ENCODE measurements at places on chromosomes 12 and 14.

DNA sequence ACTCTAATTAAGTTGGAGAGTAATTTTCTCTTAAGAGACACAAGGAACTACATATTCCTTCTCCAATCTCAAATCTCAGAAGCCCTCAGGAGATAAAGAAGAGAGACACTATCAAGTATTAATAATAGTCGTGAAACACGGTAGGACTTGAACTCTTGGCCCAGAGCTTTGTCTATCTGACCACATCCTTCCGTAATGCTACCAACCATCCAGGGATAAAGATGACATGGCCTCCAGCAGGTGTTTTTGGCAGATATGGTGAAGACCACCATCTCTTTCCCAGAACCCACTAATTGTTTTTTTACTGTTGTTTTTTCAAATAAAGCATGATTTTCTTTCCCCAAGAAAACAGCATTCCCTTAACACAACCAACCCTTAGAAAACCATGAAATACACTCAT, 3.4 kb downstream of the ZNF384 start:
- DNase-seq = no peak

GRCh38 chr12:41277946-41278267, 89.8 kb downstream of the PDZRN4 start:
- DNase-seq = no peak

DNA sequence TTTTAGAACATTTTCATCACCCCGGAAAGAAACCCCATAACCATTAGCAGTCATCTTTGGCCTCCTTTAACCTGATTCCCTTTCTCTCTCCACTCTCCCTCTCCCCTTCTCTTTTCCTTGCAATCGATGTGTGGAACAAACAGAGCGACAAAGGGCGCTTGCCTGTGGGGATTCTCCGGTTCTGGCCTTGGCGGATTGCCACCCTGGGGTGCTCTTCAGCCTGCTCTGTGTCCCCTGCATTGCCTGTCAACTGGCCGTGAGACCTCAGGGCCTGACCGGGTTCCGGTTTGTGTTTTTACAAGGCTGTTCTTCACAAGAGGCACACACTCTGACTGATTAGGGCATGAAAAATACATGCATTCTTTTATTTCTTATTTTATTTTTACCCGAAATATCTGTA, 27.8 kb downstream of the LRTM2 start:
- DNase-seq = no peak

- DNase-seq = no peak
Observed at GRCh38 chr12:114401328-114402083, 4.4 kb downstream of the TBX5 start.

DNA sequence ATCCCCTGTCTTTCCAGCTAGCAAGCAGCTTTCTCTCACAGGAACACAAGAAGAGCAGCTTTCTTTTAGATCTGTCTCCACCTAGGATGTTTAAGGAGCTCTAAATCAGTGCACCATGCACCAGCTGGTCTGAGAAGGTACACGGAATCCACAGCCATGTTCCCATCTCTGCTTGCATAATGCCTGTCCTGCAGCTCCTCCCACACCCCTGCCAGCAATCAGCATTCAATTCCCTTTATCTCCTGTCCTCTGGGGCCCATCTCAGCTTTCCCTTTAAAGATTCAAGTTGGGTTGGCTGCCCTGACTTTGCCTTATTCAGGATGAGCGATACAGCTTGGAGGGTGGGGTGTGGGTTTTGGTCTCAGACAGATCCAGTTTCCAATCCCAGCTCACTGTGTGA, 826.3 kb downstream of the BCL11B start:
- DNase-seq = no peak

DNA sequence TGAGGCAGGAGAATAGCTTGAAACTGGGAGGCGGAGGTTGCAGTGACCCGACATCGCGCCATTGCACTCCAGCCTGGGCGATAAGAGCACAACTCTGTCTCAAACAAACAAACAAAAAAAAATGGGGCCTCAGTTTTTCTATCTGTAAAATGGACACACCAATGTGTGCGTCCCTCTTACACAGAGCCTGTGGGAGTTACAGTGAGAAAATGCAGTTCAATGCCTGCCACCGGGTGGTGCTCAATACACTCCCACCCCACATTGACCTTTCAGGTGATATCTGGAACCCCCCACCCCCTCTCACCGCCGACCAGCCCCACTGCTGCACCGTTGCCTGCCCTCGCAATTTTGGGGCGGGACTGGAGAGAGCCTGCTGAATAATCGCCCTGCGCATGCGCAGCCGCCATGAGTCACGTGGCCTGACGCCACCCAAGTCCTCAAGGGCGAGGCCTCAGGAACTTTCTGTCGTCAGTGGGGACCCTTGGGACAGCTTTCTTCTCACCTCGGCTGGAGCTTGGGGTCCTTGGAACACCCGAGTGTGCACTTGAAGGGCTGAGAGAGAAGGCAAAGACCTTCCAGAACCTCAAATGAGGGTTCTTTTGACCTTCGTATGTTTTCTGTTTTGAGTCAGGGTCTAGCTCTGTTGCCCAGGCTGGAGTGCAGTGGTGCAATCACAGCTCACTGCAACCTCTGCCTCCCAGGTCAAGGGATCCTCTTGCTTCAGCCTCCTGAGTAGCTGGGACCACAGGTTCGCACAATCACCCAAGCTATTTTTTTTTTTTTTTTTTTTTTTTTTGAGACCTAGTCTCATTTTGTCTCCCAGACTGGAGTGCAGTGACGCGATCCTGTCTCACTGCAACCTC, 14.6 kb upstream of the CABP1 start:
- DNase-seq = no peak

GRCh38 chr14:70888681-70889175, 18.5 kb upstream of the PCNX1 start:
- DNase-seq = no peak

DNA sequence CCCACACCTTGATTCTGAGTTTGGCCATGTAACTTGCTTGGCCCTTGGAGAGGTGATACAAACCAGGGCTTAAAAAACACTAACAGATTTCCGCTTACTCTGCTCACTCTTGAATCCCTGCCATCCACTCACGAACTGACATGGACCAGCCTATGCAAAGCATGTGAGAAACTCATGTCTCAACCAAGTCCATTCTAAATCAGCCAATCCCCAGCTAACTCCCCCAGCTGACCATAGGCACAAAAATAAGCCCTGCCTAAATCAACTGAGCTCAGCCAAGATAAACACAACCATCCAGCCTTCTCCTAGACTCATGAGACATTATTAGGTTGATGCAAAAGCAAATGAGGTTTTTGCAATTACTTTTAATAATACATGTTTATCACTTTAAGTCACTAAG, 353.9 kb upstream of the TBX3 start:
- no peak for DNase-seq

DNA sequence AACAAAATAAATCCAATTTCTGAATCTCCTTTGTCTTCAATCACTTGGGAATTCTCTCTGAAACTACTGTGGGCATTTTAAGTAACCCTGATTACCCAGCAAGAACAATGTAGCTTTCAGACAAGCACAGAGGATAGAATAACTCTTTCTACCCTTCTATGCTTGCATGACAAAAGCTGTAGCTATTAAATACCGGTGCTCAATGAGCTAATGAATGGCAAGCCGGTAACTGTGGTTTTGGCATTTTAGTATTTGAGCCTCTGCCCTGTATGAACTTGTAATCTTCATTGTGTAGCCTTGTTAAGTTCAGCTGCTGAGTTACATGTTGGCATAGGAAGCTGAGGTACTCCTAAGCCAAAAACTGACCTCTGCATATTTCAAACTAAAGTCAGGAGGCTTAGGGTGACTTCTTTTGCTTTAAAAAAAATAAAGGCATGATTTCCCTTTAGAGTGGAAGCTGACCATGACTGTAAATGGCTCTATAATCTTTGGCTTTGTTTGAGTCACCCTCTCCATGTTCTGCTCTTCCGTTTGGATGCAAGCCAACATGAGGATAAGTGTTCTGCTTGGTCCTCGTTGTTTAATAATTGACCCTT, 171.0 kb upstream of the HIF1A start:
- no peak for DNase-seq

- DNase-seq = no peak
Observed at GRCh38 chr12:39930101-39930500, 175.8 kb downstream of the SLC2A13 start.

DNA sequence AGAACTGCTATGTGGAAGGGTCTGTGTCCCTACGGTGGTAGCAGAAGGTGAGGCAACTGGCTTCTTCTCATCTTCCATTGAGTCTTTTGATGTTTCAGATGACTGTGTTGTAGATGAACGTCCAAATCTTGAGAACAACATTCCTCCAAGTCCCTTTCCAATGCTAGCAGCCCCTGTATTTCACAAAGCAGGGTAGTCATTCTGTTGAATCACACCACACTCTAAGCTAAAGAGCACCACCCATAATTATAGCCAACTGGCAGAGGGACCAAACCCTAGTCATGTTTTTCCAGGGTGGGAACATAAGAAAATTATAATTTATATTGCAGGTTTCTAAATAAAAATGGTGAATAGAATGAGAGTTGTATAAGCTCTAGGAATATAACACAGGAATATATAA, 98.7 kb downstream of the DDHD1 start:
- no peak for DNase-seq

DNA sequence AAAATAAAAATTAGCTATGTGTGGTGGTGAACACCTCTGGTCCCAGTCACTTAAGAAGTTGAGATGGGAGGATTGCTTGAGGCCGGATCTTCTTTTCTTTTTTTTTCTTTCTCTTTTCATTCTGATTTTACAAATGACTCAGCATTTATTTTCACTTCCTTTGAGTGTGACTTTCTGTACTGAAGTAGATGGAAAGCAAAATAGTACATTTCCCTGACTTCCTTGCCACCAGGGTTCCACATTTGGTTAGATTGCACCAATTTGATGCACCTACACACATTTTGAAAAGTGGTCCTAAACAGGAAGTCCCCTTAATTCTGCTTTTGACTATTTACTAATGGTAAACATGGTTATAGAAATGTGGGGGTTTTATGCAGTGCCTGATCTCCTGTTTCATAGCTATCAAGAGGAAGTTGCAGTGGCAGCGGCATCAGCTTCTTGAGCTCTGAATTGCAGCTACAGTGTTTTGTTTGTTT, 13.0 kb upstream of the LEMD3 start:
- DNase-seq = no peak

GRCh38 chr14:76201162-76201561, 49.4 kb downstream of the GPATCH2L start:
- no peak for DNase-seq

DNA sequence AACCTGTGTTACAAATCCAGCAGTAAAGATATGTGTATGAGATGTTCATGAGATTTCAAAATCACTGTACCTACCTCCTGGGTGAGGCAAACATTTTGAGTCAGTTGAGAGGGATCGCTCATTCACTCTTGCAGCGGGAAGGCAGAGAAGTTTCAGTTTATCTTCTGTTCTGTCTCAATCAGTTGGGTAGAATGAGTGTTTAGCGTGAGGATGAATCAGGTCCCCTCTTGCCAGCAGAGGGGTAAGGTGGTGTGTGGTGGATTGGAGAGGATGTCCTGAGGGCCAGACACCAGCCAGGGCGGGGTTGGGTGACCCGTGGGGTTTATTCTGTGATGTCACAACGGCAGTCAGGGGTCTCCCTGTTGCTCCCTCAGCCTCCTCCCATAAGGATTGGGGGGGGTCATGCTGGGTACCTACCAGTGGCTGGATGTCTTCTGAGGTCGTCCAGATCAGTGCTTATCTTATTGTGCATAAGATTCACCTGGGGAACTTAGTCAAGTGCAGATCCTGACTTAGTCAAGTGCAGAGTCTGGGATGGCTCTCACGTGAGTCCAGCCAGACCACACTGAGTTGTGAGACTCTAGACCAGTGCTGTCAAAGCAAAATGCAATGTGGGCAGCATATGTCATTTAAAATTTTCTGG, at the start of gene GSG1:
Gene GSG1 (minus strand): TSS at position 277 of the 643 bp plus-strand sequence. CDS start 155 bp downstream, at position 122.
- no peak for DNase-seq

DNA sequence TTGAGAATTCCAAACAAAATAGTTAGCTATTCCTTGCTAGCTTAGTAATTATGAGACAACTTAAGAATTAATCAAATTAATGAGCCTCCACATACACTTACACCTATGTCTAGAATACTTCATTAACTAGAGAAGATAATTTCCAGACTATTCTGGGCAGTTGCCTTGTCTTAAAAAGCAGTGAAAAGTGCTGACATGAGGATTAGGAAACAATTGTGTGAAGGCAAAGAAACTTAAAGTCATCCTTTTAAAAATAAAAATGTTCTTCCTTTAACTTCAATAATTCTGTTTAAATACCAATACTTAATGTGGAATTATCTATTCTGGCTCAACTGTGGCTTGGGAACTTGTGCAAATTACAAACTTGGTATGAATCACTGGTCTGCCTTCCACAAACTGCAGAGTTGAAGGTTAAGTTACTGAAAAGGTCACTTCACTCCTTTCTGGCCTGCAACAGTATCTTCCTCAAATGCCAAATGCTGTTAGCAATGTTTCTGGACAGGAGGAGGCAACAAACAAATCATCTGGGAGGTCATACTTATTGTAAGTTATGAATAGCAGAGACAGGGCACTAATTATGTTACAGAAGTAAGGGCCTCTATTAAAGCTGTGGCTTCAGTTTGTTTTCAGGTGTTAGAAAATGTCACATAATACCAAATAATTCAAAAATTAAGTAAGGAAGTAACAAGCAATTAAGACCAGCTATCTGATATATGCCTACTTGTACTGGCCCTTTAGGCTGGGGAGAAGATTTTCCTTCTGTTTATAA, 19.2 kb downstream of the PPTC7 start:
- DNase-seq = no peak

GRCh38 chr12:43087195-43088091, 464.6 kb downstream of the ADAMTS20 start:
- no peak for DNase-seq

DNA sequence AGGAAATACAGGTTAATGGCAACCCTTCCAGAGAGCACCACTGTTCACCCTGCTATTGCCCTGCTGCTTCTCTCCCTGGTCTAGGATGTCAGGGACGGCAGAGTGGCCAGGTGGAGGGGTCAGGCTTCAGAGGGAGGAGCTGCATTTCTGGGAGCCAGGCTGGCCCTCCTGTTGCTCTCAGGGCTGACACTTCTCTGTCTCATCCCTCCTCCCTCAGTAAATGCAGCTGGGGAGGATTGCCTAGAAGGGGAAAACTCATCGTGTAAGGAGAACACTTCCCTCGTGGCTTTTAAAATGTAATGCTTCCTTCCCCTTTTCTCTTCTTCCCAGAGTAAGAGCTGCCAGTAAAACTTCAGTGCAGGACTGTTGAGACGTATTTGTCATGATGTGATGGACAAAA, 20.8 kb downstream of the SUSD6 start:
- no peak for DNase-seq

DNA sequence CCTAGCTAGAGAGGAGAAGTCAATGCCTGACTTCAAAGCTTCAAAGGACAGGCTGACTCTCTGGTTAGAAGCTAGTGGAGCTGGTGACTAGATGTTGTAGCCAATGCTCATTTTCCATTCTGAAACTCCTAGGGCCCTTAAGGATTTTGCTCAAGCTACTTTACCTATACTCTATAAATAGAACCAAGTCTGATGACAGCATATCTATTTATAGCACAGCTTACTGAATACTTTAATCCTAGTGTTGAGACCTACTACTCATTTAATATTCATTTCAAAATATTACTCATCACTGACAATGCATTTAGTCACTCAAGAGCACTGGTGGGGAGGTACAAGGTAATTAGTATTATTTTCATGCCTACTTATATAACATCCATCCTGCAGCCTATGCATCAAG, 137.2 kb upstream of the PELI2 start:
- no peak for DNase-seq

GRCh38 chr12:122875590-122876220, 20.2 kb downstream of the VPS37B start:
- DNase-seq = no peak
